ENCODE measurements at places on chromosomes 2 and 18.

GRCh38 chr18:58562999-58563667 lies 65.8 kb downstream of the ALPK2 start:
- no peak for DNase-seq

- no peak for DNase-seq
Measured at GRCh38 chr2:105917688-105918087, 173.0 kb downstream of the NCK2 start.

- DNase-seq = no peak
Measured at GRCh38 chr2:10433947-10434885, 13.9 kb downstream of the ODC1 start.

DNA sequence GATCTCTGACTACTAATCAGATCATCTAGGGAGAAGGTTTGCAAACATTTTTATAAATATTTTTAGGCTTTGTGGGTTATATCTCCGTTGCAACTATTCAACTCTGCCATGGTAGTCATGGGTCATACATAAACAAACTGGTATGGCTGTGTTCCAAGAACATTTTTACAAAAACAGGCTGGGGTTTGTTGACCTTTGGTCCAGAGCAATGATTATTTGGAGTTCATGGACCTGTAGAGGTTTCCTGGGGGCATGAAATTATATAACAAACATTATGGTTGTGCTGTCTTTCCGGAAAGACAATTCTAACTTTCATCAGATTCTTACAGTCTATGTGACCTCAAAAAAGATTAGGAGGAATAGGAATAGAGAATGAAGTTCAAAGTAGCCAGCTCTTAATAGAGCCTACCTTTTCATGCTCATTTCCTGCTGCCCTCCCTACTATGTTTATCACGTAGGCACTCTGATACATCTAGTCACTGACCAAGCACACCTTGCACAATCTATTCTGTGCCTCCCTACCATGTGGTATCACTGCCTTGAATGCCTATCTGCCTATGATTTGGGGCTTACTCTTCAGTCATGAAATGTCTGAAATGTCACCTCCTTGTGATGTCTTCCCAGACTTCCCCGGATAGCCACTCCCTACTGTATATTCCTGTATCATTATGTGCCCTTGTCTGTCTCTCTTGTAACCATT lies 102.4 kb upstream of the SCN1A start:
- DNase-seq = no peak

- DNase-seq = peak; percentile 60
Measured at GRCh38 chr2:192236136-192236535, 41.4 kb upstream of the TMEFF2 start.

DNA sequence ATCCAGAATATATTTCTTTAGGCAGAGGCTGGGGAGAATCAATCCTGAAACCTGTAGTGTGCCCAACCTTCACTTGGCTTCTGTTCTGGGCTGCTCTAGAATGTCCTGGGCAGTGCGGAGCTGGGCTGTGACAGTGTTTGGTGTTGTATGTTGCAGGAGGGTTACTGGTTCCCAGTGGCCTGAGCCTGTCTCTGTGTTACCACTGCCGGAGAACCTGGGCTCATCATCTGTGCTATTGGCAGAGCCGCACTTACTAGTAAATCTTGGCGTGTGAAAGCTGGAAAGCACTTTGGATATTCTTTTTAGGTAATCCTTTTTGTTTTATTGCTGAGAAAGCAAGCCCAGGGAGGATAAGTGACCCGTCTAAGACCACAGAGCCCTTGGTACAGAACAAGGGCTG lies 412.9 kb downstream of the SLC4A3 start:
- no peak for DNase-seq

DNA sequence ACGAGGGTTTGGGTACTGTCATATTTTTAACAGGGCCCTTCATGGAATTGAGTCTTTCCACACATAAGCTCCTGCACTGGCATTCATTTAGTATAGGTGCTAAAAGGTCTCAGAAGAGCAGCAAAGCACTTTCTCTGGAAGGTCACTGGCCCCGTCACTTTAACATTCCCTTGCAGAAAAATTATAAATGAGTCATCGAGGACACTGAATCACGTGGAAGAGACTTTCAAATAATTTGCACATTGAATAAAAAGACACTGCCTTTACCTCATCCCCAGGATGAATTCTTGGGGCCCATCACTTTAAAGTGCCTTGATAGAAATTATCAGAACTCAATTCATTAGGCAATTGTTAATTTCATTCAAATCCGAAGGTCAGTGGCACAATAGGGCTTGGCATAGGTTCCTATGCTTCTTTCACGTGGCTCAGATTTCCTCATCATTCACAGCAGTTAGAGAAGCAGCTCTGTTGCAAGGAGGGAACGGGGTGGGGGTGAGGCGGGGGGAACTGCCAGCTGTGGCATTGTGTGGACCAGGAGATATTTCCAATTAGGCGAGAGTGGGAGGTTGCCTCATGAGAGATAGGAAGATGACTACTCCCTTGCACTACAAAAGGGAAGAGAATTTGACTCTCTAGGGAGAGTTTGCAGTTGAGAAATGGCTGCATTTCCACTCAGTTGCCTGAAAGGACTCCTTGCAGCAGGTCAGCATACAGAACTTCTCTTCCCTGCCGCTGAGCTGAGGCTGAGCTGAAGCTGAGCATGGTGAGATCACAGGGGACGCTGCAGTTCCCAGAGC lies 86.3 kb upstream of the NPAS2 start:
- DNase-seq = no peak

- no peak for DNase-seq
Measured at GRCh38 chr2:185144159-185144919, 546.0 kb downstream of the ZNF804A start.

GRCh38 chr2:230898016-230898712 lies 26.9 kb downstream of the GPR55 start:
- no peak for DNase-seq

- peak; percentile 99 for DNase-seq
Measured at GRCh38 chr2:84493514-84493913, 22.8 kb upstream of the DNAH6 start.

DNA sequence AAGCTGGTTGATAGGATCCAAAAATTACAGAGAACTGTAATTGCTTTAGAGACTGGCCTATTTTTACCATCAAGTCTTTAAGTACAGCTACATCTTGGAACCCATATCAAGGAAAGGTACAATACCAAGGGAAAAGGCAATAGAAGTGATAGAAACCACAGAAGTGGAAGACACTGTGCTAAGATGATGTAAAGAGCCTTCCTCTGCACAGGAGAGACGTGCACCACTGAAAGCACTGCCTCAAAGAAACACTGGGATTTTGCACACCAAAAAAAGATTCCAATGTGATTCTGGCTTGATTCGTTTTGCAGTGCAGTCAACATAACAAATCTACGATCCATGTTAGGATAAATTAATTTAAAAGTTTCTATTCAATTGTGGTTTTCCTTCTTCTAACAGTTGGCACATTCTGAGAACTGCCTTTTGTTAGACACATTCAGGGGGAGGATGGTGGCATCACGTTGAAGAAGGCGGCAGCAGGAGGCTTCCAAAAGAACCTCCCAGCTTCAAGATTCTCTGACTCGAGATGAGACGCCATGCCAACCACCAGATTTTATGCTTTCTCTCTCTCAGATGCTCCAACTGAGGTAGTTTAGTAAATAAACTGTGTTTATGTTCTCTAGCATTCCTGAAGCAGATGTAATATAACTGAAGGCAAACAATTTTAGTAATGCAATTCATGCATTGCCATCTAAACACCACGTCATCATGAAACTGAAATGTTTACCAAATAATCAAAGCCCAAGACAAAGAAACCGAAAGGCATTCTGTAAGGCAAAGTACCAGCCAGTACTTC lies 102.9 kb downstream of the BCL2 start:
- no peak for DNase-seq

DNA sequence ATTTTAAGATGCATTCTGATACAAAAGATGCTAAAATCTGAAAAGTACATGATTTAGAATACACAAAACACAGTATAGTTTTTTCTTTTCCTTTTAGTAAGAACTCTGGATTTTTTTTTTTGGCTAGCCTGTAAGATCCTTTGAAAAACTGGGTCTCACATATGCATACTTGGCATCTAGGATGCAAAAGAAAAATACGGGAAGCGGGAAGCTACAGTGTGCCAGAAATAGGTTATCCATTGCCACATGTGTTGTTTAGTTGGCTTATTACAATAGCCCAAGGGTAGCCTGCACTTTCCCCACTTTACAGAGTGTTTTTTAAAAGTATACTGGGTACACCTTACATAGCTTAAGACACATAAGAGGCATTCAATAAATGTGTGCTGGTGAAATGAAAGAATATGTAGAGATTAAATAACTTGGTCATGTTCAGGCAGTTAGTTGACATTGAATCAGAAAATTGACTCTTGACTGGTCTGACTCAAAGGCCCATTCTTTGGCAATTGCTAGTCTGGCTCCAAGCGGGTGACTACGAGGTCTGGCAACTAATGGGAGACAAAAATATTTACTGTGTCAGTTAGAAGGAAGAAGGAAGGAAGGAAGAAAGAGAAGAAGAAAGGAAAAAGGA lies 286.8 kb upstream of the TRIB2 start:
- DNase-seq = no peak

DNA sequence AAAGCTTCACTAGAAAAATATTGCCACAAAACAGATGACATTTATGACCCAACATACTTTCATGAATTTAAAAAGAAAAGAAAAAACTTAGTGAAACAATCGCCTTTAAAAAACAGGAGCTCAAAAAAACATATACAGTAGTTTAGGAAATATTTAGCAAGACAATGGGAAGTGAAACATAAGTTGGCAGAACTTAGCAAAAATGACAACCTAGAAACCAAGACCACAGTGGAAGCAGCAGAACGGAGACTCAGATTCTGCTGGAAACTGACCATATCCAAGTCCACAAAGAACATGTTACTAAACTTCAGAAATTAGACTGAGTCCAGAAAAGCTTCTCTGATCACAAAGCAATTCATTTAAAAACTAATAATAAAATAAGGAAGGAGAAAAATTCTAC lies 41.8 kb upstream of the CTAGE1 start:
- no peak for DNase-seq

DNA sequence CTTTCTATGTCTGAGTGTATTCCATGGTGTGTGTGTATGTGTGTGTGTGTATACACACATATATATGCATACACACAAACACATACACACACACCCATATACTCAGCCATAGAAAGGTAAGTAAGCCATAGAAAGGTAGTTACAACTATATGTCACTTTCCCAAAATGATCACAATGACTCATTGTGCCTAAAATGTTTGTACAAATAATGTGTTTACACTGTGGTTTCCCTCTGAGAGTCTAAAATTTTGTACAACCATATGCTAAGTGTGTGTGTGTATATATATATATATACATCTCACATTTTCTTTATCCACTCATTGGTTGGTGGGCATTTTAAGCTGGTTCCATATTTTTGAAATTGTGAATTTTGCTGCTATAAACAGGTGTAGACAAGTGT lies 55.3 kb upstream of the CSRNP3 start:
- DNase-seq = no peak

- no peak for DNase-seq
Measured at GRCh38 chr18:41553716-41554115, 401.3 kb upstream of the PIK3C3 start.

DNA sequence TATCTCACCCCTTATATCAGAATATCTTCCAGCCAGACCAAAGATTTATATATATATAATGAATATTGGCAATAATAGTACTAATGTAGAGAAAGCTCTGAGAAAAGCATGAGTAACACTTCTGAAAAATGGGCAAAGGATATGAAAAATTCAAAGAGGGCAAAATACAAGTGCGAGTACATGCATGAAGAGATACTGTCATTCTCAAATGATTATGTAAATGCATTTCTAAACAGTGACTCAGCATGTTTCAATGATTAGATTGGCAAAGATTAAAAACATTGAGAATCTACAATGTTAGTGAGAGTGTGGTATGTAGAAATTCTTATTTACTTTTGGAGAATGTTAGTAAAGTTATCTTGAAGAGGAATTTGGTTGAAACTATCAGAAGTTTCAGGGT lies 118.3 kb upstream of the NEDD4L start:
- peak; percentile 84 for DNase-seq

- no peak for DNase-seq
Measured at GRCh38 chr2:153963256-153963655, 91.5 kb downstream of the GALNT13 start.

- no peak for DNase-seq
Measured at GRCh38 chr2:187884003-187884402, 329.8 kb upstream of the TFPI start.

GRCh38 chr2:128196026-128196425 lies 105.0 kb downstream of the UGGT1 start:
- DNase-seq = no peak

- DNase-seq = no peak
Measured at GRCh38 chr18:78561757-78562510, 417.7 kb upstream of the SALL3 start.

DNA sequence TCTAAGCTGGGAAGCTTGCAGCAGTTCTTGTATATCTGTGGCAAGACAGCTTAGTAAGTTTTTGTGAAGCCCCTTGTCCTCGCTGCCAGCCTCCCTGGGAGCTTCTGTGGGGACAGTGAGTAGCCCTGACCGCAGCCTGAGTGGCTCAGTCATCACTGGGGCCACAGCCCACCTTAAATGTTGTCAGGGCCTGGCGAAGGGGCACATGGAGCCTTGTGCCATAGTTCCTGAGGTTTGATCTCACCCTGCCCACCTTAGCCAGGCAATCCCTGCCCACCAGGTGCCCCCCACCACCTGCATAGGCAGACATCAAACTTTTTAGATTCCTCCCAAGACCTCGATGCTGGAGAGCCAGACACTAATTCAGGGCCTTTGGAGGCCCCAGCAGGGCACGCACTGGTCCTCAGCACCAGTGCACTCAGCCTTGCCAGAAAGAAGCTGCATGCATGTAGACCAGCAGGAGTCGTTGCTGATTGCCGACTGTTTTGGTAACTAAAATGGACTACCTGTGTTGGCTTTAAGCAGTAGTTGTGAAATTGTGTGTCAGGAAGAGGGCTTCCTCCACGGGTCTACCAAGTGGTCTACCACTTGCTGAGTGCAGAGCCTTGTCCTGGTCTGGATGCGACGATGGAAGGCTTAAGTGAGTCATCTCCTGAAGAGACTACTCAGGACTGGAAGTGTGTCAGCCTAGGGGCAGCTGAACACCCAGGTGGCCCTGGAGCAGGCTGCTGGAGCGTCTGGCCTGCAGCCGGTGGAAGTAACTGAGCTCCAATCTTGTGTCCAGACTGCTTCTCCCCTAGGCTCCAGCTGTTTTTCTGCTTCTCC lies 233.1 kb downstream of the SEPTIN10 start:
- DNase-seq = no peak

- DNase-seq = no peak
Measured at GRCh38 chr2:58006952-58007284, 39.7 kb upstream of the VRK2 start.

- no peak for DNase-seq
Measured at GRCh38 chr2:55763721-55764120, 70.1 kb upstream of the PNPT1 start.

- DNase-seq = no peak
Measured at GRCh38 chr18:49669403-49669802, 107.5 kb downstream of the LIPG start.

DNA sequence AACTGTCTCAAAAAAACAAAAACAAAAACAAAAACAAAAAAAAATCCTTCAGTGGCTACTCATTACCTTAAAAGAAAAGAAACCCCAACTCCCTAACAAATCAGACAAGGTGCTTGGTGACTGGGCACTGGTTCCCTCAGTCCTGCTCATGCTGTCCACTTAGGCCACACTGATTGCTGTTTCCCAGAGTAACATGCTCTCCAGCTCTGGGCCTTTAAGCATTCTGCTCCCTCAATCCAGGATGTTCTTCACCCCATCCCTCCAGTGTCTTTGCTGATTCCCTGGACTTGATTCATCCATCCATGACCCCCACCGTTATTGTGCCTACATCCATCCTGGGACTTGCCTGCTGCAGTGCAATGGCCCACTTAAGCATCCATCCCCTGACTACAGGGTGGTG lies 16.4 kb upstream of the XPO1 start:
- DNase-seq = no peak

GRCh38 chr18:47758000-47758399 lies 172.5 kb downstream of the SMAD2 start:
- no peak for DNase-seq
